ENCODE measurements at places on chromosomes 12 and 14.

DNA sequence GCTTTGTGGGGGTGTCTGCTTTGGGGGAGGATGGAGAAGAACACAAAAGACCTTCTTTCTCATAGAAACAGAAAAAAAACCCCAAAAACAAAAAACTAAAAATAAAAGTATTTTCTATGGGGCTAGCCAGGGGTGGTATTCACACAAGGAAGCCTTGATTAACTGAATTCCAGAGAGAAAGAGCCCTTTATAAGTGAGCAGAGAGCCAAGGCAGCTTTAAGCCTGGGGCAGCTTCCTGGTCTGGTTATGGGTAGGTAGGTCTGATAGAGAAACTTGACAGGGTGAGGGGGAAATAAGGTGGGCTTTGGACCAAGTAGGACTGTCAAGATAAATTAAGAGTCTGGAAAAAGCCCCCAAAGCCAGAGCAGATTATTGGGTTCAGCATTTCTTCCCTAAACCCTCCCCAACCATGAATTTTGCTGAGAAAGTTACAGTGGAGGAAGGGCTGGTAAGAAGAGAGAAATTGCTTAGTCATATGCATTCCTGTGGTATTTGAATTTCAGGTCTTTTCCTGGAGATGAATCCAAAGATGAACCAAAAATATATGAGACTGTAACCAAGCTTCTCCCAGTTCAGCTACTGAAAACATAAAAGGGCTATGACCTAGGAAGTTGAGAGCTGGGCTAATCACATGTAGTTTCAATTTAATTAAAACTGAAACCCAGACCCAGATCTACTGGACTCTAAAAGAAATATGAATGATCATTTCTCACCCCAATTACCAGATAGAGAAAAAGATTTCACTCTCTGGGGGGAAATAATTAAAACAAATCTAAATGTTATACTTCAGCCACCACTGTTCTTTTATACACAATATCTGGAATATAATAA is 144.8 kb downstream of the TBC1D30 start:
- no peak for DNase-seq

DNA sequence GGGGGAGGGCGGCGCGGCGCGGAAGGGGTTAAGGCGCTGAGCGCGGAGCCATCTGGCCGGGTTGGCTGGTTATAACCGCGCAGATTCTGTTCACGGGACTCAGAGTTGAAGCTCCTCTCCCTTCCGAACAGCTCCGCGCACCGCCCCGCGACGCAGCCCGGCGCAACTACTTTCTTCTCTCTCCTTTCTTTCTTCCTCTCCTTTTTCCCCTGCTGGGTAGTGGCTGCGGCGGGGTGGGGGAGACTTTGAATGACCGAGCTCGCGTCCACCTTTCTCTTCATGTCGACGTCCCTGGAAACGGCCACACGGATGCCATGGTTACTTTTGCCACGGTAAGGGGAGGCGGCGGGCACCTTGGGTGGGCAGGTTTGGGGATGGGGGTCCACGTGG is at the start of gene NTF3:
TSS of gene NTF3 (plus strand) at position 98 of the 390 bp plus-strand sequence. CDS start at position 315, 217 bp downstream.
- DNase-seq, result no peak

GRCh38 chr14:36556811-36557433 is 25.5 kb downstream of the NKX2-8 start:
- peak; percentile 29 for DNase-seq

DNA sequence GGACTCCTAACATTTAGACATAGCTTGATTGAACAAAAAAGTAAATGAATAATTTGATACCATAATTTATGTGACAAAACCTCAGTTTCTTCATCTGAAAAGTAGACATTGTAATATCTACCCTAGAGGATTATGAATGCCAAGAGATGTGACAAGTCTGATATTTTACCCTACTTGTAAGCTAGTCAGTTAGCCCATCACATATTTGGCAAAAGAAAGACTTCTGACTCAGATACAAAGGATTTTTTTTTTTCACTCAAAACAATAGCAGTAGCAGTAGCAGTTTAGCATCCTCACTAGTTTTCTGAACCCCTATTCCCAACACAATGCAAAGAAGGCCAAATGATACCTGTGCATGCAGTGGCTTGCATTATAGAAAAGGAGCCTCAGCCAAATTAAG is 377.3 kb upstream of the E2F7 start:
- no peak for DNase-seq

- DNase-seq, result no peak
Observed at GRCh38 chr12:58893495-58893894, 26.8 kb downstream of the LRIG3 start.

- DNase-seq, result no peak
Observed at GRCh38 chr12:56590237-56590830, 39.8 kb downstream of the BAZ2A start.

GRCh38 chr12:79690638-79691510 is at the start of gene PAWR:
Gene PAWR (minus strand): TSS chr12:79690964. CDS start chr12:79690244, 720 bp downstream.
- peak; percentile 60 for DNase-seq

GRCh38 chr14:59632381-59632780 is 55.8 kb upstream of the CCDC175 start:
- peak; percentile 32 for DNase-seq

- no peak for DNase-seq
Observed at GRCh38 chr12:45966486-45966885, 23.9 kb downstream of the SCAF11 start.

DNA sequence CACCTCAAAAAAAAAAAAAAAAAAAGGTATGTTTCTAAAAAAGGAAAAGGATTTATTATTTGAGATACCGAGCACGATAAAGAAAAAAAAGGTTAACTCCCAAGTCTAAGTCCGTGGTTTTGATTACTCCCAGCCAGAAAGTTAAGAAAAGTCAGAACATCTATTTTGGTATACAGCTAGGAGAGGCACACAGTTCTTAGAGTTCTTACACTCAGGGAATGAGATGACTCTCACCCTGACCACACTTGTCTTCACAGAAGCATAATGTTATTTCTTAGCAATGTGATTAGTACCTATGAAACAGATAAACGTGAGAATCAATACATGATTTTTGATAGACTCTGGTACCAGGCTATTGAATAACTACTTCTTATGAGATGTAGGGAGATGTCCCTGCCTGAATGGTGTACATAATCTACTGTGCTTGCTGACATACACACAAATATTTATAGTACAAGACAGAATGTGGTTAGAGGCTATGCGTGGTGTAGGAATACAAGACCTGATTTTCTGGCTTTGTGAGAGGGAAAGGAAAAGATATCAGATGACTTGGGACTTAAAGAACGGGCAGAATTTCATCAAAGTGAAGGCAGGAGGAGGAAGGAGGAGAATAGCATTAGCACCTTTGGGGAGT is 31.6 kb downstream of the LIMA1 start:
- DNase-seq, result no peak

DNA sequence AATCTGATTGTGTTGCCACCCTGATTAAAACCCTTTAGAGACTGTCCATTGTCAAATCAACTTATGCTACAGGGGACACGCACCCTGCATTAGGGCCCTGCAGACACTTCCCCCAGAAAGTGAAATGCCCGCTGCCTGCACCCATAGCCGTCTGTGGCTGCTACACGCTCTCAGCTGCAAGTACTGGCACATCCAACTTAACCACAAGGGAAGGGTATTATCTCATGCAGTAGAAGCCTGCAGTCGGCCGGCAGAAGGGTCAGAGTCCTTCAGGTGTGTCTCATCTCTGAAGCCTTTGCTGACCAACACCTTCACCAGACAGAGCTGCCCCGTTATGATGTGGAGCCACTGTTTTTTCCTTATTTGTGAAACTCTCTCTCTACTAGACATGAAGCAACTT is 20.8 kb downstream of the CFAP251 start:
- no peak for DNase-seq

DNA sequence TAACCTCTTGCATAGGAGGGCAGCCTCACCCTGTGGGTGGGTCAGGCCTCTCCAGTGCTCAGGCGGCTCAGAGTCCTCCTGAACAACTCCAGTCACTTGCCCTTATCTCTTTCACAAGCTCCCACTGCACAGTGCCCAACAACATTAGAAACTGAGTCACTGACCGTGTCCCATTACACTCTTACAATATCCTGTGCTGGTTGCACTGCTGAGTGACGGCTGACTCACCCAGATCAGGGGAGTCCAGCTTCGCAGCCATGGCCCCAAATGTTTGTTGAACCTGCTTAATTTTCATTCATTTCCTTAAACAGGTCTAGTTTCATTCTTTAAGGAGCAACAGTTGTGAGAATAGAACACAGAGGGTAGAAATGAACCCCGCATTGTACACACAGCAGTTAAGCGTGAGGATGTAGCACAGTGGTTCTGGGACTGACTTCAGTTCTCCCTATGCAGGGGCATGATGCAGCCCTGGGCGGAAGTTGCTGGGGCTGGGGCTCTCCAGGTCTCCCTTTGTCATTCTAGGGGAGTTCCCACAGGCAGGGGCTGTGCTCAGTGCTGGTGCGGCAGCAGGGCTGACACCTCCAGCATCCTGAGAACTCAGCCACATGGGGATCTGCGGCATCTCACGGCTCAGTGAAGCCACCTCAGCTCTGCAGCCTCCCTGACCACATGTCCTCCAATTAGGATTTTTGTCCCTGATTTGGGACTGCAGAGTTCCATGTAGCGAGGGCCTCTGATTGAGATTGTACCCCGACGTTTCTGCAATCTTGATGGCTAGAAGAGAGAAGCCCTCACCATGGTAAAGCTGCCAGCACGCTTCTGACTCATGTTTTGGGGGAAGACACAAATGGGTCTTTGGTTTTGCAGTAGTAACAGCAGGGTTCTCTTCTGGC is 16.1 kb downstream of the GPR68 start:
- no peak for DNase-seq

DNA sequence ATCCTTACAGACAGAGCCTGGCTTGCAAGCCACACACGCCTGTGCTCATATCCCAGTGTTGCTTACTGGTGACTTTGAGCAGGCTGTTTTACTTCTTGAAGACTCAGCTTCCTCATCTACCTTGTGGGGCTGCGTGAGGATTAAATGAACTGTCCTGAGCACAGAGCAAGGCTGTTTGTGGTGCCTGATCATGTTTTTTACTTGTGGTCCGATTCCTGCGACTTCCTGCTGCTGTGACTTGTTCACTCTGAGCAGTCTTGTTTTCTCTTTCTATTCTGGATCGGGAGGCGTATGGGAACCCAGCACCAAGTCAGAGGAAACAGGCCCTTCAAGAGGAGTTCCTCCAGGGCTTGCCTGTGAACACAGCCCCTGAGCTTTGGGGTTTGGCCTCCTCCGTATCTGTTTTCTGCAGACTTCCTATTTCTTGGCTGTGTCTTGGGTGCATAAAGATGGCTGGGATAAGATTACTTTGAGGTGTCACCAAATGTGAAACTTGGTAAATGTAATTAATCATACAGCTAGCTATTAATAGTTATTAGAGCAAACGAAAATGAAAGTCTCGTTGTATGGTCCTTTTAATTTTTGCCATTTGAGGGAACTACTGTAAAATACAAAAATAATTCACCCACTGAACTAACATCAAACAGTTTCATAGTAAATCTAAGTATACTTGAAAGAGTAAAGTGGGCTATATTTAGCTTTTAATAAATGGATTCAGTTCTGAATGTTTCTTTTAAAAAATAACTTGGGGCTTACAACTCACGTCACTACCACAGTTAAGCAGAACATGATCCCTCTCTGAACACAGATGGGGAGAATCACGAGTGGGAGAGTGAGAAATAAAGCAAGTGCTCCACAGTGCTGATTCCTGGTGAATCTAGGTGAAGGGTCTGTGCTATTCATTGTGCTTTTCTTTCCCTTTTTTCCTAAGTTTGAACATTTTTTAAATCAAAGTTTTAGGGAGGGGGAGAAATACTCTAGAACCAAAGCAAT is 251.5 kb downstream of the FOXN3 start:
- no peak for DNase-seq

DNA sequence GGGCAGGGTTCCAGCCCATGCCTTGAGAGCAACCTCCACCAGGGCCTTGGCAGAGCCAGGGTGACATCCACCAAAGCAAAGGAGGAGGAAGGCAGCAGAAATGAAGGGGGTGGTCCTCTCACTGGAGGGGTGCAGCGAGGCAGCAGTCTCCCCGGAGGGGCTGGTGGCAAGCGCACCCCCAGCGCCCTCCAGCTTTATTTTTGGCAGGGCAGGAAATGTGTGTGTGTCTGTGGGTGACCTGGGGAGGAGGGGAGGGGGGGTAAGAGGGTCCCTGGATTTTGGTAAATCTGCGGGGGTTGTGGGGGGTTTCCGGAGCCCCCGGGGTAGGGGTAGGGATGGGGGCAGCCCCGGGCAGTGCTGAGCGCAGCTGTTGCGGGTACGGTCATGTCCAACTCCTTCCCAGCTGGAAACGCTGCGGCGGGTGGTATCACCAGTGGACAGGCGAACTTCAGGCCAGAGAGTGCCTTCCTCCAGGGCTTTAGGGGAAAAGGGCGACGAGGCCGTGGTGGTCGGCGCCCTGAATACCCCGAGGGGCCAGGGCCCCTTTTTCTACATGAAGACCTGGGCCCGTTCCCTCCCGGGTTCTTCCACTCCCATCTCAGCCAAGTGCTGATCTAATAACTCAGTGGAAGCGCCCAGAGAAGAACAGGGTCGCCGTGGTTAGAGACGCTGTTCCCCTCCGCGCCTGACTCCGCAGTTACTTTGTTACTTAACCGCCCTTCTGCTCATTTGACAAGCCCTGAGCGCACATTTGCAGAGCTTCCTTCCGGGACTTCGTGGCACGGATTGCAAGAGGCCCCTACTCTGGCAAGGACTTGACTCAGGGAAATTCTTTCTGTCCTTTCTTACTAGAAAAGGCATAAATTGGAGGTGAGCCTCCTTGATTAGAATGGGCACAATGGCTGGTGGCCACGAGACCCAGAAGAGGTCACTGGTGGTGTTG is 55.2 kb downstream of the FOS start:
- no peak for DNase-seq

DNA sequence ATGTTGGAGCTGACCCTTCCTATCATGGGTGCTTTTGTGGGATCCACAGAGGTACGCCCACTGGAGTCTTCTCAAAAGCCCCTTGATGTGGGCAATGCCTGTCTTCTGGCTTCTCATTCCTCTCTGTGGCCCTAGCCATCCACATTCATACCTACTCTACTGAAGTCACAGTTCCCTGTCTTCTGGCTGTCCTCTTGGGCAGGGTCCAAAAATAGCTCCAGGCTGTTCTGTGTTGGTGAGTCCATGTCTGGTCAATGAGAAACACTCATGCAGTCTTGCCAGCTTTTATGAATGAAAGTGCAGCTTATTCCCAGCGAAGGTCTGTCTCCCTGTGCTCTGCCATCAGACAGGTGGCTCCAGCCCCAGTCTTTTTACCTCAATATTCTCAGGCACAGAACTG is 135.9 kb upstream of the MDM1 start:
- no peak for DNase-seq

- no peak for DNase-seq
Observed at GRCh38 chr12:10205220-10205807, 7.4 kb upstream of the GABARAPL1 start.

DNA sequence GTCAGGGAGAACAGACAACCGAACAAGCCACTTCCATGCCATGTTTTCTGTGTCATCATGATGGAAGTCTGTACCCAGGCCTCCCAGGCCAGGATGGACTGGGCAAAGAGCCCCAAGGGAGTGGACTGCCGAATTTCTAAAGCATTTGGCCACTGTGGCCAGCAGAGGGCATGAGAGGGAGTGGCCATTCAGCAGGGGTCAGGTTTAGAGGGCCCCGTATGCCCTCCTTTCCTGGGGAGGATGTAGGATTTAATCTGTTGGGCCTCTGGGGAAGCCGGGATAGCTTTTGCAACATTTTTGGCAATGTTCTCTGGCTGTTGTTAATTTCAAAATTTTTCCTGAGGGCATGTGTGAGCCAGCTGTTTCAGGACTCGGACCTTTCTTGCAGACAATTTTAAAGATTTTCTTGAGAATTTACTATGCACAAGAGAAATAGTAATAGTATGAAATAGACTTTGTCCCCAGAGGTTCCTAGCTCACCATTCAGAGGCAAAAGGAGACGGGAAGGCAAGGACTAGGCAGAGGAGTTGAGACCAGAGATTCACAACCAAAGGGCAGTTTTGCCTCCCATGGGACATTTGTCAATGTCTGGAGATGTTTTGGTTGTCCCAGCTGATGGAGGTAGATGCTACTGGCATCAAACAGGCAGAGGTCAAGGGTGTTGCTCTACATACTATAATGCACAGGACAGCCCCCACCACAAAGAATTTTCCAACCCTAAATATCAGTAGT is 18.0 kb downstream of the ACACB start:
- DNase-seq, result no peak

Data from NCI-H1092 treated with DMSO at 0.1 percent for 48 hours (cell line).